ENCODE measurements at places on chromosomes 1 and 21. TPM values are rescaled to one million over a fixed set of nuclear protein-coding genes. Genes with fewer than 3 reads are reported as not detected.

The CCDC27 gene
- polyA plus RNA-seq = not detected

GRCh38 chr1:9298282-9298681 lies 5.6 kb downstream of the SPSB1 start:
- no peak overlapping the region for H3K4me3 ChIP-seq
- peaks cover 16% of the 10 kb centered on the region for H3K36me3 ChIP-seq
- H3K27ac ChIP-seq = no peak overlapping the region
- DNase-seq = no peak
- H3K4me1 ChIP-seq = peaks cover 52% of the 10 kb centered on the region

- H3K27ac ChIP-seq = no peak overlapping the region
- H3K4me1 ChIP-seq = no peaks in the 10 kb centered on the region
- H3K36me3 ChIP-seq = no peaks in the 10 kb centered on the region
Measured at GRCh38 chr1:205037539-205037938, 5.5 kb upstream of the CNTN2 start.

GRCh38 chr1:19321071-19321470 lies 8.9 kb downstream of the SLC66A1 start:
- H3K4me1 ChIP-seq = peaks cover 6% of the 10 kb centered on the region
- peaks cover 7% of the 10 kb centered on the region for H3K36me3 ChIP-seq
- DNase-seq = no peak

DNA sequence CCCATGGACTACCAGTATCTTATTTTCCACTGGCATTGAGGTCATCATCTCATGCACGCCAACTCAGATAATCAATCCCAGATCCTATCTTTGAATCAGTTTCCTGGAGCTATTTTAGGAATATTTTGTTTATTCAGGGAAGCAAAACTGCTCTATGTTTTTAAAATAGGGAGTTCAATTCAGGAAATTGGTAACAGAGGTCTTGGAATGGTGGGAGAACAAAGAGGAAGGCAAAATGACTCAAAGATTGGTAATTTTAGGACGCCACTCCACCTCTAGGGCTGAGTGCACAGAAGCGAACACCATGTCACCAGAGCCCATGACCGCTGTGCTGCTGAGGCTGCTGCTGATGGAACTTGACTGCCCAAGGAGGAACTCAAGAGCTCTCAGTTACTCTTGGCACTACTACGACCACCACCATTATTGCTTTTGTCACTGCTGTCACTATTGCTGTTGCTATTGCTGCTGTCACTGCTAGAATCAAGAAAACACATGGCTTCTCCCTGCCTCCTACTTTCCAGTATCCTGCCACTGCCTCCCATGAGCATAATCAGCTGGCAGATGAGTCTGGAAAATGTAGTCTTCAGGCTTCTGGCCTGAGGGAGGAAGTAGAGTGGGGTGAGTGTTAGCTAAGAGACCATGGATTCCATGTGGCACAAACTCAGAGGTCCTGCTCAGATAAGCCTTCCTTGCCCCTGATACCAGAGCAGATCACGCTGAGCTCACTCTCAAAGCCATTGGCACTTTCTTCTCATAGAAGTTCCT lies 71.6 kb upstream of the CNIH3 start:
- H3K27ac ChIP-seq = no peak overlapping the region
- peaks cover 34% of the 10 kb centered on the region for H3K4me1 ChIP-seq
- no peak for DNase-seq
- no peaks in the 10 kb centered on the region for H3K36me3 ChIP-seq
- no peaks in the 10 kb centered on the region for H3K27me3 ChIP-seq

The ZNF691 gene
- polyA plus RNA-seq = 3.8 TPM

GRCh38 chr1:234062166-234062565 lies 157.7 kb downstream of the SLC35F3 start:
- H3K27ac ChIP-seq = peak overlapping the region; percentile 23
- no peaks in the 10 kb centered on the region for H3K27me3 ChIP-seq
- no peak overlapping the region for H3K4me3 ChIP-seq
- DNase-seq = peak; percentile 88
- peaks cover 11% of the 10 kb centered on the region for H3K4me1 ChIP-seq

GRCh38 chr1:206674236-206674635 lies 10.5 kb upstream of the MAPKAPK2 start:
- H3K27me3 ChIP-seq = no peaks in the 10 kb centered on the region
- H3K4me1 ChIP-seq = peaks cover 25% of the 10 kb centered on the region
- no peaks in the 10 kb centered on the region for H3K36me3 ChIP-seq
- no peak overlapping the region for H3K4me3 ChIP-seq
- DNase-seq = no peak
- H3K27ac ChIP-seq = peak overlapping the region; percentile 85

GRCh38 chr1:201764166-201764565 lies 64.8 kb upstream of the IPO9 start:
- H3K27me3 ChIP-seq = no peaks in the 10 kb centered on the region
- H3K4me3 ChIP-seq = no peak overlapping the region
- H3K36me3 ChIP-seq = peaks cover 1% of the 10 kb centered on the region
- peaks cover 40% of the 10 kb centered on the region for H3K4me1 ChIP-seq

DNA sequence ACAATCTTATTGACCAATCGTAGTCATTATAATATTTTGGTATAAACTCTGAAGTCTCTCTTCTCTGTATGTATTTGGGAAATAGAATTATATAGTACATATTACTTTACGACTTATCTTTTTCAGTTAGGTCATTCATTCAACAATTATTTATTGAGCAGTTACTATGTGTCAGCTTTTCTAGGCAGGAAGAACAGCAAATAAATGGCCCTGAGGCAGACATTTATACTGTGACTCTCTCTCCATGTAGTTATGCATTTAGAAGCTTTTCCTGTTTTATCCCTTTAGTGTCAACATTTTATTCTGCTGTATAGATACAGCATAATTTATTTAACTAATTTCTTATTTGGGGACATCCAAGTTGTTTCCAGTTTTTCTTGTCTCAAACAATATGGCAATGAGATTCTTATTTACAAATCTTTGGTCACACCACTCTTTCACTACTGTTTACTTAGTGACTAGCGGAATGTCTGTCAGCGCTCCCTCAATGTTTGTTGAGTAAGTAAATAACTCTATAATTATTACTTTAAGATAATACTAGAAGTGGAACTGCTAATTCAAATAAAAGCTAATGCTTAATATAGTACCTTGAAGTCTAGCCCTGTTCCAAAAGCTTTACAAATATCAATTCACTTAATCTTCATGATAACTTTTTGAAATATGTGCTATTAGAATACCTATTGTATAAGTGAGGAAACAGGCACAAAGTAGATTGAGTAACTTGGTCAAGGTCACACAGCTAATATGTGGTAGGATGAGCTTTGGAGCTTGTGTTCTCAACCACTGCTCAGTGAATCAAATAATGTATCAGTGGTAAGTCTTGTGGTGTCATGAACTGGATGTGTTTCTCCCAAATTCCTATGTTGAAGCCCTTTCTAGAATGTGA lies 465.6 kb downstream of the SIPA1L2 start:
- DNase-seq = no peak
- no peaks in the 10 kb centered on the region for H3K27me3 ChIP-seq
- H3K4me1 ChIP-seq = no peaks in the 10 kb centered on the region
- H3K27ac ChIP-seq = no peak overlapping the region

DNA sequence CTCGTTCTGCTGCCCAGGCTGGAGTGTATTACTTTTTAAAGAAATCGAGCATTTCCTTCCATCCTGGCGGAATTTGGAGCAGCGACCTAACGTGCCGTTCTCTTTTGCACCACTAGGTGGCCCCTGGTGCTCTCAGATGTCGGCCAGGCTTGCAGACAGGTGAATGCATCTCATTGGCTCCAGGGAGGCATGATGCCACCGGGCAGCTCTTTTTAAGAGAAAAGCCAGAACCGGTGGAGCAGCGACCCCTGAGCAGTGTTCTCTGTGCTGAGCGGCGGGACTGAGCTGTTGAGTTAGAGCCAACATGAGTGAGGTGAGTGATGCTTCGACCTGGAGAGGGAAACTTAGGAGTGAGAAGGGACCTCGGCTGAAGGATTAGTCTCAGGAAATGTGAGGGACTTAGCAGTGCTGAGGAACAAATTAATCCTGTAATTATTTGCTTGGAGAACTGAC lies at the start of gene PCP4:
Gene PCP4 (plus strand): TSS at position 241 of the 453 bp plus-strand sequence. CDS start 64 bp downstream, at position 305.
- H3K36me3 ChIP-seq = no peaks in the 10 kb centered on the region
- H3K27ac ChIP-seq = no peak within 1 kb of the TSS
- H3K27me3 ChIP-seq = no peaks in the 10 kb centered on the region
- DNase-seq = no peak
- H3K4me3 ChIP-seq = no peak within 1 kb of the TSS

The GOLT1A gene
- 0.46 TPM for polyA plus RNA-seq

The TMEM125 gene
- polyA plus RNA-seq = 0.92 TPM

GRCh38 chr1:88700425-88701013 lies 16.4 kb downstream of the PKN2 start:
- H3K27ac ChIP-seq = no peak overlapping the region
- H3K4me1 ChIP-seq = no peaks in the 10 kb centered on the region
- DNase-seq = no peak
- no peaks in the 10 kb centered on the region for H3K27me3 ChIP-seq

The DCST1 gene
- 0.05 TPM for polyA plus RNA-seq

- no peak for DNase-seq
- H3K36me3 ChIP-seq = peaks cover 3% of the 10 kb centered on the region
- H3K27me3 ChIP-seq = no peaks in the 10 kb centered on the region
Measured at GRCh38 chr1:150609732-150610131, 19.7 kb downstream of the ENSA start.

The KIF14 gene
- polyA plus RNA-seq = 3.7 TPM

- no peak overlapping the region for H3K4me3 ChIP-seq
- H3K27ac ChIP-seq = no peak overlapping the region
- H3K27me3 ChIP-seq = no peaks in the 10 kb centered on the region
- no peaks in the 10 kb centered on the region for H3K4me1 ChIP-seq
- no peaks in the 10 kb centered on the region for H3K36me3 ChIP-seq
Measured at GRCh38 chr1:42221952-42222606, 57.5 kb upstream of the GUCA2A start.

- H3K36me3 ChIP-seq = no peaks in the 10 kb centered on the region
- H3K27ac ChIP-seq = no peak overlapping the region
- H3K4me3 ChIP-seq = no peak overlapping the region
Measured at GRCh38 chr1:111733992-111734341, 5.2 kb downstream of the INKA2 start.

DNA sequence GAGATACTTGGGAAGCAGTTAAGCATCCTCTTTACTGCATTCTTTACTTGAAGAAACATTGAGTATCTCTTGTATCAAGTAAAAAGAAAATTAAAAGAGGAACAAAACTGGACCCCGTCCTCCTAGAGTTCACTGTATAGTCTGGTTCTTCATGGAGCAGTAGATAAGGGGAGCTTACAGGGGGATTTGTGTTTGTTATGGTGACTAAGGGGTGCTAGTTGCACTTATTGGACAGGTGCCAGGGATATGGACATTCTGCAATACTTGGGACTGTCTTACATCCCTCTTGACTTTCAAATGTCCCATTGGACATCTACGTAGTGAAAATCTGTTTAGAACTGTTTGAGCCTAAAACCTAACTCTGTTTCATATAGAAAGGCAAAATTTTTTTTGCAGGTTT lies 67.2 kb downstream of the ALG14 start:
- H3K27ac ChIP-seq = no peak overlapping the region
- H3K4me3 ChIP-seq = no peak overlapping the region
- no peaks in the 10 kb centered on the region for H3K36me3 ChIP-seq
- DNase-seq = no peak

The ZNF436 gene
- 11.6 TPM for polyA plus RNA-seq

- no peak for DNase-seq
- H3K4me3 ChIP-seq = no peak overlapping the region
- H3K27ac ChIP-seq = no peak overlapping the region
- peaks cover 30% of the 10 kb centered on the region for H3K27me3 ChIP-seq
- peaks cover 2% of the 10 kb centered on the region for H3K4me1 ChIP-seq
Measured at GRCh38 chr1:230429067-230429735, 3.1 kb upstream of the PGBD5 start.

GRCh38 chr21:41095983-41096382 lies 72.0 kb upstream of the BACE2 start:
- no peaks in the 10 kb centered on the region for H3K27me3 ChIP-seq
- H3K4me1 ChIP-seq = peaks cover 3% of the 10 kb centered on the region
- no peaks in the 10 kb centered on the region for H3K36me3 ChIP-seq
- H3K4me3 ChIP-seq = no peak overlapping the region
- no peak overlapping the region for H3K27ac ChIP-seq
- no peak for DNase-seq

DNA sequence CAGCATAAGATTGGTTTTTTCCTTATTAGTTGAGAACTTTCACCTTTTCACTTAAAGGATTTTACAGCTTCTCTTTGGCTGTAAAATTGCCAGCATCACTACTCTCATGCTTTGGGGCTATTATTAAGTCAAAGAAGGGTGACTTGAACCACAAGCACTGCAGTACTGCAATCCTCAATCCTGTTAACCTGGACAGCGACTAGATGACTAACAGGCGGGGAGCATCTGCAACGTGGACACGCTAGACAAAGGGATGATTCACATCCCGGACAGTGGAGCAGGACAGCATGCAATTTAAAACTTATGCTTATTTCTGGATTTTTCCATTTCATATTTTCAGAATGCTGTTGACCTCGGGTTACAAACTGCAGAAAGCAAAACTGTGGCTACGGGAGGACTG lies 8.1 kb downstream of the ARV1 start:
- no peaks in the 10 kb centered on the region for H3K27me3 ChIP-seq
- H3K27ac ChIP-seq = no peak overlapping the region
- no peaks in the 10 kb centered on the region for H3K4me1 ChIP-seq
- no peak for DNase-seq
- H3K4me3 ChIP-seq = no peak overlapping the region

GRCh38 chr1:77057994-77058585 lies 161.1 kb downstream of the PIGK start:
- no peaks in the 10 kb centered on the region for H3K27me3 ChIP-seq
- H3K36me3 ChIP-seq = peaks cover 8% of the 10 kb centered on the region
- no peak for DNase-seq
- no peak overlapping the region for H3K4me3 ChIP-seq
- no peak overlapping the region for H3K27ac ChIP-seq

The THEMIS2 gene
- polyA plus RNA-seq = 1.3 TPM

- H3K36me3 ChIP-seq = peaks cover 19% of the 10 kb centered on the region
- H3K4me1 ChIP-seq = peaks cover 26% of the 10 kb centered on the region
Measured at GRCh38 chr1:1861339-1861730, 29.6 kb downstream of the GNB1 start.

- peaks cover 41% of the 10 kb centered on the region for H3K4me1 ChIP-seq
- no peaks in the 10 kb centered on the region for H3K36me3 ChIP-seq
- no peaks in the 10 kb centered on the region for H3K27me3 ChIP-seq
Measured at GRCh38 chr1:66575739-66576138, 41.8 kb downstream of the SGIP1 start.

The VWA5B1 gene
- not detected for polyA plus RNA-seq

- no peaks in the 10 kb centered on the region for H3K27me3 ChIP-seq
- no peak for DNase-seq
- H3K27ac ChIP-seq = no peak overlapping the region
- H3K4me1 ChIP-seq = peaks cover 8% of the 10 kb centered on the region
- no peaks in the 10 kb centered on the region for H3K36me3 ChIP-seq
- no peak overlapping the region for H3K4me3 ChIP-seq
Measured at GRCh38 chr21:18163956-18164355, 80.7 kb upstream of the CHODL start.

Data from keratinocyte (primary cell).